ENCODE measurements at places on chromosomes 1 and 21.

GRCh38 chr1:5744911-5745799 lies 247.1 kb downstream of the NPHP4 start:
- no peak for DNase-seq

DNA sequence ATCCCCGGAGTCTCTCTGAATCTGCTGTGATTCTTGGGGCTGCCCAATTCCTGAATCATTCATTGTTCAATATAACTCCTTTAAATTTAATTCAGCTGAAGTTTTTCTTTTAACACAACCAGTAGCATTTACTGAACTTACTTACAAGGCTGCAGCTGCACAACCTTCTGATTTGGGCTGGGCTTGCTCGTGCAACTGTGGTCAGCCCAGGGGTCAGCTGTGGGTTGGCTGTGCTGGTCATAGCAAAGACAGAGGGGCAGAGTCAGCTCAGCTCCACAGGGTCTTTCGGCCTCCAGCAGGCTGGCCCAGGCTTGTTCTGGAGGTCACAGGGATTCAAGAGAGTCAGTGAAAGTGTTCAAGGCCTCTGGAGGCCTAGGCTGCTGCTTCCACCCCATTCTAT lies 186.1 kb downstream of the MATN1 start:
- no peak for DNase-seq

GRCh38 chr1:50308878-50309277 lies 114.4 kb downstream of the DMRTA2 start:
- DNase-seq = no peak

- no peak for DNase-seq
These were observed 86.6 kb upstream of the EDN2 start for GRCh38 chr1:41571041-41571440.

- no peak for DNase-seq
These were observed 61.2 kb downstream of the NRIP1 start for GRCh38 chr21:15003463-15004135.

DNA sequence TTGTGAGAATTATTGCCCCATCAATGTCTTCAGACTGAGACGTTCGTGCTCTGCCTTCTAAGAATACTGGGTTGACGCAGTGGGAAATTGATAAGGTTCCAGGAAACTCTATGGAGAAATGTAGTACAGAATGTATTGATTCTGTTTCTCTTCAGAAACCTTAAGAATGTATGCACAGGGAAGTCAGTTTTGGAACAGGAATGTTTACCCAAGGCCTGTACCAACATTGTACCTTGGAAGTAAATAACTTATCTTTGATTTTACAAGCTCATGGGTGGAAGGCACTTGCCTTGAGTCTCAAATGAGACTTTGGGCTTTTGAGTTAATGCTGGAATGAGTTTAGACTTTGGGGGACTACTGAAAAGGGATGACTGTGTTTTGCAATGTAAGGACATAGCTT lies 59.5 kb upstream of the PCP4 start:
- no peak for DNase-seq

GRCh38 chr1:197224160-197224559 lies 43.9 kb upstream of the CRB1 start:
- no peak for DNase-seq

DNA sequence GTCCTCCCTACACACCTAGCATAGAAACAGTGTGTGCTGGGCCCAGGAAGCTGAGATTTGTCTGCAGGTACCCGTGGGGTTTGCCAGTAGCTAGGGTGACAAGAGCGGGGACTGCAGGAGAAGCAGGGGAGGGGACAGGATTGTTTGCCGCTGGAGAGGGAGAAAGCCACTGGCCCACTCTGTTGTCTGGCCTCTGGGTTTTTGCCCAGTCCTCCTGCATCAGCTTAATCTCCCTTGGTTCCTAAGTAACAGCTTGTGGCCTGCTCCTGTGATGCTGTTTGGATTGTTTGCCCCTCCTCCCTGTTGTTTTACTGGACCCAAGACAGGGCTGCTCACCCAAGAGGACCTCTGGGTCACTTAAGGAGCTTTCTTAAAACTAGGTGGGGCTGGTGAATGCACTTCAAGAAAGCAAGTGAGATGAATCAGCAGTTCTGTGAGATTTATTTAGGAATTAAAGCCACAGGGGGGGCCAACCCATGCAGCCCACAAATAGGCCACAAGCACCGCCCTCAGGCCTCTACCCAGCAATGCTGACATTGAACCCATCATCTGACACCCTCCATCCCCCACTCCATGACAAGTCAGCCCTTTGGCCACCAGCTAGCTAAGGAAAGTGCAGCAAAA lies 142.8 kb downstream of the ZZZ3 start:
- no peak for DNase-seq

DNA sequence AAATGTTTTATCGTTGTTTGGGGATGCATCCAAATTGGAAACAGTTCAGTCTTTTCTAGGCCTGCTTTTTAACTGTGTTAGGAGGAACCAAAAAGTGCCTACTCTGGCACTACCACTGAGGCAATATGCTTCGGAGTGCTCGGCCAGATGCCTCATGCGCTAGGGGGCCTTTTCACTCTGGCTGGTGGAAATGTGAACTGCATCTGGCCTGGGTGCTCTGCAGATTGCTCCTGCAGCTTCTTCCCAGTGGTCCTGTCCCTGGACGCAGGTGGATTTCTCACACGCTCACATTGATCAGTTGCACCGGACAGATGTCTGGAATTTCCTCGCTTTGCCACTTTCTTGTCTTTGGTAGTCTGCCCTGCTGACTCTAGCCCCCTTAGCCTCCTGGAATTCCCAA lies 330.2 kb upstream of the FMN2 start:
- no peak for DNase-seq

GRCh38 chr1:31787261-31787660 lies 23.1 kb upstream of the ADGRB2 start:
- DNase-seq = no peak

- DNase-seq = no peak
These were observed 20.9 kb downstream of the URB1 start for GRCh38 chr21:32371913-32372314.

DNA sequence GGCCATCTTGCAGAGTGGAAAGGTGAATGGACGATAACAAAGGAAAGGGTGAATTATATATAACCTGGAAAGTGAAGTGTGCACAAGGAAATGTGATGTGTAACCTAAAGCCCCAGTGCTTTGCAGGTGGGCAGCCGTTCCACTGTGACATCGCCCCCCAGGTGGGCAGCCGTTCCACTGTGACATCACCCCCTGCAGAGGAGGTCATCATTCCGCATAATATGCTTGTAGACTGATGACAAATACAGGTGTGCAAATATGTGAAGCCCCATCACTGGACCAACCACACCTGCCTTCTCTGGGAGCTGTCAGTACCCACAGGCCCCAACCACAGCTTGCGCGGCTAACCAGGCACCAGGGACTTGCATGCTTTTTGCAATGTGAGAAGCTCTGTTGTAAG lies 4.7 kb upstream of the ZNF496 start:
- DNase-seq = no peak

DNA sequence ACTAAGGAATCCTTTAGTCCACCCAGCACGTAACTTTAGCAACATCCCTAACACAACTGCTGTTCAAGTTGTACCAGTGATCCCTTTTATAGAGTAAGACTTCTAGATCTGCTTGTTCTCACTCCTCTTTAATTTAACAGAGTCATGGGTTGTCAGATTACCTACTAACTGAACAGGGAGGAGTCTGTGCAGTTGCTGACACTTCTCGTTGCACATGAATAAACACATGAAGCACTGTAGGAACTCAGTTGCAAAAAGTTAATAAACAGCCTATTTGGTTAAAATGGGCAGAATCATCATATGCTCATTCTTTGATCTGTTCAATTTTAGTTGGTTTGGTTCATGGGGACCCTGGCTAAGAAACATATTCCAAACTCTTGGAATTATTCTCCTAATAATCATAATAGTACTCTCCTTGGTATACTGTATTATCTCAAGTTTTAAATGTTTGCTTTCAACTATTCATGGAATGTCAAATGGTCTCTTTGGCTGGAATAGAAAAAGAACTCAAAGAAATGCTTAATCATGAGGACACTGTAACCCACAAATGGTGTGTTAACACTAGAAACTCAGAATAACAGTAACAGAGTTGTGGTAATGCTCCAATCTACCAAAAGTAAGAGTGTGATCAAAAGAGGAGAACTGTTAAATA lies 15.6 kb downstream of the PLPPR5 start:
- DNase-seq = no peak

DNA sequence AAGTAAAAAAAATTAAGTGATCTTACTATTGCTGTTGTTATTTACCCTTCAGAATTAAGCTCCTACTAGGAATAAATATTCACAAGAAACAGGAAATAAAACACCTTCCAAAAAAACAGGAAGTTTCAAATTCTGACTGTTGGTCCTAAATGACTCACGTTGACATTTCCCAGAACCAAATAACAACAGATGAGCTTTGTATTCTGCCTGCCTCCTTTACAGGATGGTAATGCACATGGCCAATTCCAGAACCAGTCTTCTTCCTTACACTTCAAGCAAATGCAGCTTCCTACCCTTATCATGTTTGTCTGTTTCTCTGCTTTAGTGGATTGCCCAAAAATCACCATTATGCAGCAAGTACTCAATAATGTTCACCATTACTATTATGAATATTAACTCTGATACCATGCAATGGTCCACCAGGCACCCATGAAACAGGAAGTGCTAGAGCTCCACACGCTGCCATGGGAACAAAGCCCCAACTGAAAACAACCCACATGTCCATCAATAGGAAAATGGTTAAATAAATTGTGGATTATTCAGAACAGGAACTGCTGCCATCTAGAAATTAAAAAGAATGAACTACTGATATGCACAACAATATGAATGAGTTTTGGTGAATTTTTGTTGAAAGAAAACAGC lies 8.9 kb downstream of the CASP9 start:
- DNase-seq = no peak

- DNase-seq = no peak
These were observed 144.4 kb upstream of the HNRNPU start for GRCh38 chr1:245008761-245009160.

DNA sequence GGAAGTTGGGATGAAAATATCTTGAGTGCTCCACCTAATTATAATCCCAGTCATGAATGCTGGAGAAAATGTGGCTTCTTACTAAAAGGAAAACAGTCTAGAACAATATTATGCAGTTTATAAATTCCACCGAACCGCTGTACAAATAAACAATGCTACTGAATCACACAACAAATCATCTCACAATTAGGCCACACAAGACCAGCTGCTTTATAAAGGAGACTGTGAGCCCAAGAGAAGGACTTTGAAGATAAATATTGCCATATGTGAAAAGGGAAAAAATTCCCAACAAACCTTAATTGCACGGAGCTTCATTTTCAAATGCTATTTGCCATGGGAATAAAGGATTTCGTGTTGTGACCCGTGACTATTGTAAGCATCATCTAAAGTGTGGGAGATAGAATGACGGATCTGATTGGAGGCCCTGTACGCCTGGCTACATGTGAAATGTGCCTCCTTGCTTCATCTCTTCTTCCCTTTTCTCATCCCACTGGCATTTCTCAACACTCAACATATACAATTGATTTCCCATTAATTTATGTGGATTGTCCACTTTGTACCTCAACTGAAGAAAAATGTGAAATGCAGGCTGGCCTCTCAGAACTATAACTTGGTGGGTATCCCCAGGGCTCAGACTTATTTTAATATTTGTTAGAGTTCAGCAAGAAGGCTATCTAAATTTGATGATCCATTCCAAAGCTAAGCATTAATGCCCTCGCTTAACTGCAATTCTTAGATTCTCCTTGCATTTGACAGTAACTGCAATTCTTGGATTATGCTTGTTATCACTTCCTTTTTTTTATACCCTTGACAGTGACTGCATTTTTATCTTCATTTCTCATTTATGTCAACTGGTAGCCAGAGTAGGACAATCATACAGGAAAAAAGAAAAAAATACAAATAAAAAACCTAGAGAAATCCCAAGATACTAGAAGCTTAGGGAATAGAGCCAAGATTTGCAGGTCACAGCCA lies 122.3 kb downstream of the TGFB2 start:
- no peak for DNase-seq

- no peak for DNase-seq
These were observed 1.6 kb downstream of the PBX1 start for GRCh38 chr1:164560556-164560955.

DNA sequence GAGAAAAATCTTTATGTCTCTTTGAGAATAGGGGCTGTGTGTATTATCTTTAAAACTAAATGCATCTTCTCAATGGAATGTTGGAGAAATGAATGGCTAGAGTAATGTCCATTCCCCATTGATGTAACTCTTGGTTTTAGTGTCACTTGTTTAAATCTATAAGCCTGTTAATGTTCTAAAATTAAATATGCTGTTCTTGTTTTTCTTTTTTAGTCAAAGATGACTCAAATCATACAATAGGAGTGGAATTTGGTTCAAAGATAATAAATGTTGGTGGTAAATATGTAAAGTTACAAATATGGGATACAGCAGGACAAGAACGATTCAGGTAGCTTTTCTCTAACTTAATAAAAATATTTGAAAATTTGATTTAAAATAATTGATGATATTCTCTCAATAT lies 17.6 kb downstream of the RAB4A start:
- DNase-seq = no peak

GRCh38 chr21:29230551-29231261 lies 68.0 kb upstream of the BACH1 start:
- no peak for DNase-seq

GRCh38 chr1:47745715-47746609 lies 251.2 kb downstream of the TRABD2B start:
- no peak for DNase-seq

Data from bone marrow (tissue), 2 donors.